ENCODE measurements at places on chromosomes 5 and 9.

DNA sequence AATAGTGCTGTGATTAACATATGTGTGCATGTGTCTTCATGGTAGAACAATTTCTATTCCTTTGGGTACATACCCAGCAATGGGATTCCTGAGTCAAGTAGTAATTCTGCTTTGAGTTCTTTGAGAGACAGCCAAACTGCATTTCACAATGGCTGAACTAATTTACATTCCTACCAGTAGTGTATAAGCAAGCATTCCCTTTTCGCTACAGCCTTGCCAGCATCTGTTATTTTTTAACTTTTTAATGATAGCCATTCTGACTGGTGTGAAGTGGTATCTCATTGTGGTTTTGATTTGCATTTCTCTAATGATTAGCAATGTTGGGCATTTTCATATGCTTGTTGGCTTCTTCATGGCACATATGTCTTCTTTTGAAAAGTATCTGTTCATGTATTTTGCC, 308.5 kb downstream of the ARRDC3 start:
- no peak for DNase-seq

GRCh38 chr5:172800088-172800551, 29.1 kb upstream of the DUSP1 start:
- DNase-seq = peak; percentile 95

GRCh38 chr5:135376961-135377624, 21.9 kb downstream of the MACROH2A1 start:
- DNase-seq = no peak

- DNase-seq = no peak
Measured at GRCh38 chr5:132853790-132854189, 12.5 kb downstream of the GDF9 start.

GRCh38 chr9:116940614-116941215, 253.6 kb downstream of the TRIM32 start:
- DNase-seq = no peak

- no peak for DNase-seq
Measured at GRCh38 chr5:160259341-160259740, 30.0 kb downstream of the FABP6 start.

DNA sequence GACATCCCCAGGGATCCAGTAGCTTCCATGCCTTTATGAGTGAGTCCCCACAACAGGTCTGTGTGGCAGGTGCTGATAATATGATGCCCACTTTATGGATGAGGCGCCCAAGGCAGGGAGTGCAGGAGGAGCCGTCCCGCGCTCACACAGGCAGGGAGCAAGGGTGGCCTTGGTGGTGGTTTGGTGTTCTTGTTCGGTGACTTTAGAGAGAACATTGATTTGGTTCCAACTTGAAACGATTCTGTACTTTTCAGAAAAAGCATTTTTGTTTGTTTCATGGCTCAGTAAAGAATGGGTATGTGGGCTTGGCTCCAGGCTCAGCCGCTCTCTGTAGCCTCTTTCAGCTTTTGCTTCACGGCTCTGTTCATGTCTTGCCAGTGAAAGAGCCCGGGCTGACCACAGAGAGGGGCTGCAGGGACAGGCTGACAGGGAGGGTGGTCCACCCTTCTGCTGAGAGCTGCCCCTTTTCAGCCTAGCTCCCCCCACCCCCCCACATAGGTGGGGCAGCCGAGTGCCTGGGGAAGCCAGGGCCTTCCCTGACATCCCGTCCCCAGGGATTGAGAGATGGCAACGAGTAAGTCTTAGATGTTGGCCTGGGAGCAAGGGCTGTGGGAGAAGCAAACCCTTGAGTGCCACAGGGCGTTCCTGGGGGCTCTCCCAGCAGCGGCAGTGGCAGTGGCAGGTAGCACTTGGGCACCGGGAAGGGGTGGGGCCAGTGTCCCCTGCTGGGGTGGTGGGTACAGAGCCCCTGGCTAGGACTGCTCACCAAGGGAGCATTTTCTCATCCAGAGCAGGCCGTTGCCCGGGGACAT, 28.0 kb downstream of the NCS1 start:
- no peak for DNase-seq

GRCh38 chr5:142197098-142197497, 88.5 kb downstream of the NDFIP1 start:
- DNase-seq = no peak

GRCh38 chr5:82728926-82729702, 348.1 kb downstream of the TMEM167A start:
- no peak for DNase-seq

DNA sequence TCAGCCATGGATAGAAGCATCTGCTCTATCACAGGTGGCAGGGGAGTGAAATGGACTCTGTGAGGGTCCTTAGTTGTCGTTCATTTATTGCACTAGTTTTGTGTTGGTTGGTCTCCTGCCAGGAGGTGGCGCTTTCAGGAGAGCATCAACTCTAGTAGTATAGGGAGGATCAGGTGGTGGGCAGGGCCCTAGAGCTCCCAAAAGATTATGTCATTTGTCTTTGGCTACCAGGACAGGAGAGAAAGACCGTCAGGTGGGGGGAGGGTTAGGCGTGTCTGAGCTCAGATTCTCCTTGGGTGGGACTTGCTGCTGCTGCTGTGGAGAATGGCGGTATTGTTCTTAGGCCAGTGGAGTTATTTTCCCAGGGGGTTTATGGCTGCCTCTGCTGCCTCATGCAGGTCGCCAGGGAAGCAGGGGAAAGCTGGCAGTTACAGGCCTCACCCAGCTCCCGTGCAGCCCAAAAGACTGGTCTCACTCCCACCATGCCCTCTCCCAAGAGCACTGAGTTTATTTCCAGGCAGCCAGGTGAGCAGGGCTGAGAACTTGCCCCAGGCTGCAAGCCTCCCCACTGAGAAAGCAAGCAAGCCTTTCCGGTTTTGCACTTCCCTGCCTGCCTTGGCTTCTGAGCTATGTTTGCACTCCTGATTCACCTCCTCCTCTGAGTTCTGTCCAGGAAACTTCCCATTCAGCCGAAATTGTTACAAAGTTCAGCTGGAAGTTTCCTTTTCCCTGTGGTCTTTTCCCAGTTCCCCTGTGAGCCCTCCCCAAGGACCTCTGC, 317.3 kb downstream of the TAF11L14 start:
- DNase-seq = no peak
